ENCODE measurements at places on chromosomes 2 and 18.

DNA sequence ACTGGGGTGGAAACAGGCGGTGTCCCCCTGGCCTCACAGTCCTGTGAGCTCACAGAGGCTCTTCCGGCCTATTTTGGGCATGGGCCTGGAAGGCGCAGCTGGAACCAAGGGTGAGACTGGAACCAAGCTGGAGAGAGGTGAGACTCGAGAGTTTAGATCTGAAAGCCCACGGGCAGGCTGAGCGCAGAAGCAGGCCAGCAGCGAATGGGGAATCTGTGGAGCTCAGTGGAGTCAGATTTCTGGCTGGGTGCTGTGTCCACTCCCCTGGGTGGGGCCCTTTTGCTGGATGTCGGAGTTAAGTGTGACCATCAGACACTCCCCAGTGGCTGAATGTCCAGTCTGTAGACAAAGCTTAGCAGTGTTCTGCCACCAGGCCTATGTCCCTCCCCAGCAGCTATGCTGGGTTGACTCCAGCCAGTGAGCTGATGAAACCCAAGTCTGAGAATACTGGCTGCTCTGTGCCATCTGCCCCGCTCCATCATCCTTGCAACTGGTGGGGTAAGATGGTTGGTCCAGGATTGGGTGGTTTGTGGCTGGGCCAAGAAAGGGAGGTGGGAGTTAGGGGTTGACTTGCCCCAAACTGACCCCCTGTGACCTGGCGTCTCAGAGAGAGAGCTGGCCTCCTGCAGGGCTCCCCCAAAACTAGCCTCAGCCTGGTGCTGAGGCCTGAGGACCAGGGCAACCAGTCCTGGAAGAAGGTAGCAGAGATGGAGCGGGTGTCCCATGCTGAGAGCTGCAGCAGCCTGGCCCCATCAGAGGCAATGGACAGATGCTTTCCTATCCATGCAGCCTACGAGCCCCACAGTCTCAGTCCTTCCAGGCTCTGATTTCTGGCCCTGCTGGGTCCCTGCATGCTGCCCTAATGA is 34.4 kb downstream of the CYP26B1 start:
- DNase-seq, result no peak

DNA sequence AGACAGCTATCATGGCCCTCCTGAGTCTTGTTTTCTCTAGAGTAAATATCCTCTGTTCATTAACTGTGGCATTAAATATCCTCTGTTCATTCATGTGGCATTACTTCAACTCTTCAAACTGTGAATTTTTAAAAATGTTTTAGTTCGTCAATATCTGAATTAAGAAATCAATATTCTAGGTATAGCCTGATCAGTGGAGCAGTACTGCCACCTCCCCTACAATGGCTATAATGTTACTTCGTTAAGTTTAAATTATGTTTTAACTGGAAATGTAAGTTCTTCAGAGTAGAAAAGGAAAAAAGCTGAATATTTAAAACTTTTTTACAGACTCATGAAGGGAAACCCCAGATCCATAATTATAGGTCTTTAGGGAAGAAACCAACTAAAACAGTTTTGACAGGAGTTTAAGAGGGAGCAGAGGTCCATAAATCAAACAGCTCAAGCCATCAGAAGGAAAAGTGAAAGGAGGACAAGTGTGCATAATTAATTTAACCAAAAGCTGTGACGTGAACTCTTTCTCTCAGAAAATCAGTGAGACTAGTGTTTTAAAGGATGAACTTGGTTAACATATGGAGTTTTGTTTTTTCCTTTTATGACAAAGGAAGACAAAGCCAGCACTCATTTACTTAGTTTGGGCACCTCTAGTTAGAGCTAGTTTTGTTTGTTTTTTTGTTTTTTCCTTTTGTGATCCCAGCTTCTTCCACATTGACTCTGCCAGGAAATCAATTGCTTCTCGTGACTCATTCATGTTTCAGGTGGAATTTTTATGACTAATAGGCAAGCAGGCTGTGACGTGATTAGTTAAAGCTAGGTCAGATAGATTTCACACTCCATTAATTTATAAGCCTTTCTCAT is 44.9 kb downstream of the RBBP8 start:
- no peak for DNase-seq

DNA sequence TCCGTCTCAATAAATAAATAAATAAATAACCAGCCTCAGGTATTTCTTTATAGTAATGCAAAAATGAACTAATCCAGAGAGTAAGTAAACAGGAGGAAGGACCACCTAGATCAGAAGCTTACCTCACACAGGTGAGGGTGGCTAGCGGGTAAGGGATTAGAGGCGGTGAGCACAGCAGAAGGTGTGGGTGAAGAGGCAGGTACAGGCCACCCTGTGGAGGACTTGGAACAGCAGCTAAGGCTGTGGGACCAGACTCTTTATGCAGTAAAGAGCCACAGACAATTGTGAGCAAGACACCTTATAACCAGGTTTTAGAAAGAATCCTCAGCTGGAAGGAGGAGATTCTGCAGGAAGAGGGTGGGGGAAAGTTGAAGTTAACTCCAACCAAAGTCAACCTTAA is 34.2 kb upstream of the TTR start:
- DNase-seq, result no peak

DNA sequence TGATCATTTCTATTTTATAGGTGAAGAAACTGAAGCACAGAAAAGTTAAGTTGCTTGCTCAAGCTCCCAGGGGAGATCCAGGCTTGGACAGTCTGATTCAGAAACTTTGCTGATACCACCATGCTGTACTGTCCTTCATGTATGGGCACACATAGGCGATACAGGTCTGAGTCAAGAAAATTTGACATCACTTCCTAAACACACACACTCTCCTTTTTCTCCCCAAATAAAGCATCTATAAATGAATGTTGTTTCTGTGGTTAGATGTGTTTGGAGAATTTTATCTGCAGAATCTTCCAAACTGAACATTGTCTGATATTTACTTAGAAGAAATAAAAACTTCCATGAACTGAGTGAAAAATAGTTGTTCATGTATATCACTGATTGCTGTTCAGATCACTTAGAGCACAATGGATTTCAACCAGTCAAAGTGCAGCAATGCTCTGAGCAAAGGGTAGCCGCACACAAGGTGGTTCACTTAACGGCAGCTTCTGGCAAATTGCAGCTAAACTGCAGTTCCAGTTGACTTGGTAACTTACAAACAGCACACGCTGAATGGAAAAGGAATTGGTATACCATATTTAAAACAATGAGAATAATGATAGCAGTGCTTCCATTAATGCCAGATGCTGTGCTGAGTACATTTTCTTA is 10.0 kb upstream of the AGFG1 start:
- no peak for DNase-seq

- no peak for DNase-seq
Measured at GRCh38 chr2:104856973-104857261, 3.0 kb downstream of the POU3F3 start.

DNA sequence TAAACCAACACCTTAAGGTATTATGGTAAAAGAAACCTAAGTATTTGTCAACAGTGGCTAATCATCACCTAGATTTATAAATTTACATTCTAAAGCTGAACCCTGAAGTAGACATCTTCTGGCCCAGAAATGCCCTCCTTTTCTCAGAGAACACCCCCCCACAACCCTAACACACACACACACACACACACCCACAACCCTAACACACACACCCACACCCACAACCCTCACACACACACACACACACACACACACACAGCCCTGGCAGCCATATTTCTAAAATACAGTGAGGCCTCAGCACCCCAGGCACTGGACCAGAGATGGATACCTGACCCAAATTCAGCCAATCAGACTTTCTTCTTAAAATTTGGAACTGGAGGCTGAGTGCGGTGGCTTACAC is 14.3 kb downstream of the SRBD1 start:
- DNase-seq, result no peak

DNA sequence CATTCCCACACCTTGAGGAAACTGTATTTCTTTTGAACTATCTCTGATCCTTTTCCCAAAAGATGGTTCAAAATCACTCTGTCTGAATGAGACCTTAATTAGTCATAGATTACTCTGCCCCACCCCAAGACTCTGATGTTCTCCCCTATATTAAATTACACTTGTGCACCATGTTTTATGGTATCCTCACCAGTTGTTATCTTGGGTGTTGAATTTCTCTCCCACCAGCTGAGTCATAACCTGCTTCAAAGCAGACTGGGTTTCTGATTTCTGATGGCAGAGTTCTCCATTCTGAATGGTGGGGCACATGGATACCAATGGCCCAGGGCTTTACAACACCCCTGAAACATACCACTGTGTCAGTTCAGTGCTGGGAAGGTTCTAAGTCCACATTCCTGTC is 15.0 kb downstream of the CDH20 start:
- DNase-seq, result no peak

DNA sequence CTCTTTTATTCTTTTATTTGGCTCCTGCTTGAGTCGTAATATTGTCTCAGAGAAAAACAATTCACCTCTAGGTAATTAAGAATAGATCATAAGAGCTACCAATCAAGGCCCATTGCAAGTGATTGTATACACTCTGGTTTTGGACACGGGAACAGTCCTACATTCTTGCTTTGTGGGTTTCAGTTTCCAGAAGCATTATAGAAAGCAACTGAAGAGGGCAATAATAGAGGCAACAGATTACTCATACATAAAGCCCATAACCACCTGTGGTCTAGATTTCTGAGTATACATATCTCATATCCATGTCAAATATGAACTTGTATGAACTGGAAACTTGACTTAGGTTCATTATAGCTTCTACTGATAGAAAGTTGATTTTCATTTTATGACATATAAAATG is 65.4 kb downstream of the DIS3L2 start:
- no peak for DNase-seq

- no peak for DNase-seq
Measured at GRCh38 chr18:26723981-26724380, 141.5 kb downstream of the AQP4 start.

DNA sequence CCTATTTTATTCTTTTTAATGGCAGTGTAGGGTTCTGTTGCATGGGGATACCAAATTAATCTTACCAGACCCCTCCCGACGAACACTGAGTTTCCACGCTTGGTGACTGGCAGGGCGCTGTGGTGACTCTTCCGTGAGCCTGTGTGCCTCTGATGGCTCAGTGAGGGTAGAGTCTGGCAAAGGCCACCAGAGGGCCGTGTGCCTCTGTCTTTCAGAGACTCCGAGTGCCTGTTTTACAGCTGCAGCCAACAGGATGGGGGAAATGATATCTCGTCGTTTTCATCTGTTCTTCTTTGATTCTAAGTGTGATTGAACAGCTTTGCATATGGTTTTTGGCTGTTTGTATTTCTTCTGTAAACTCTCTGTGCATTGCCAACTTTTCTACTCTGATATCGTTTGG is 99.8 kb downstream of the ZNF236 start:
- peak; percentile 7 for DNase-seq

GRCh38 chr2:195367809-195368208 is 289.2 kb upstream of the SLC39A10 start:
- DNase-seq, result no peak

GRCh38 chr2:191209340-191209739 is 35.9 kb upstream of the MYO1B start:
- DNase-seq, result no peak

GRCh38 chr2:207473049-207473930 is 56.5 kb upstream of the CREB1 start:
- DNase-seq, result no peak

- no peak for DNase-seq
Measured at GRCh38 chr2:113253453-113253852, 25.3 kb downstream of the PAX8 start.
